ENCODE measurements at places on chromosomes 2 and 18. TPM values are rescaled to one million over a fixed set of nuclear protein-coding genes. Genes with fewer than 3 reads are reported as not detected.
A peak's percentile ranks its signal among the peaks of the same experiment; 100 is the strongest.

The NCKAP5 gene
- total RNA-seq: 2.0 TPM

The DOK6 gene
- 0.45 TPM for total RNA-seq

The BOLL gene
- total RNA-seq: not detected

DNA sequence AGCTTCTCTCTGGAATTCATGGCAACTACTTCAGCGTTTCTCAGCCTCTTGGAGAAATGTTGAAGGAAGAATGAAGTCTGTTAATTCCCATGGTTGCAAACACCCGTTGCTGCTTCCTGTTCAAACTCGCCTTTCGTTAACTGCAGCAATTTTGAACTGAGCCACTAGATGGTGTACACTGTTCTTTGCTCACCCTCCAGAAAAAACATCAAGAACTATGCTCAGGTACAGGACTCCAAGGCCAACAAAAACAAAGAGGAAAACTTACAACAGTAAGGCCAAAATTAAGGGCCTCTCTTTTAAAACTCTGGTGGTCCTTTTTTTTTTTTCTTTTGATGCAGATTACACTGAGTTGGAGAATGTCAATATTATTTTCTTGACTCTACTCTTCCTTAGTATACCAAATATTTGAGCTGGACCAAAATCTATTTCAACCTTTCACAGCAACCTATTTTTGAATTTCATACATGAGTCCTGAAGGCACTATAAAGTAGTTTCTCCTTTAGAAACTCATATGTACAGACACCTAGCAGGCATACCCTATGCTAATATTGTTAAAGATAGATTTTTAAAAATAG lies 58.2 kb downstream of the KLHL14 start:
- DNase-seq: peak; percentile 19

DNA sequence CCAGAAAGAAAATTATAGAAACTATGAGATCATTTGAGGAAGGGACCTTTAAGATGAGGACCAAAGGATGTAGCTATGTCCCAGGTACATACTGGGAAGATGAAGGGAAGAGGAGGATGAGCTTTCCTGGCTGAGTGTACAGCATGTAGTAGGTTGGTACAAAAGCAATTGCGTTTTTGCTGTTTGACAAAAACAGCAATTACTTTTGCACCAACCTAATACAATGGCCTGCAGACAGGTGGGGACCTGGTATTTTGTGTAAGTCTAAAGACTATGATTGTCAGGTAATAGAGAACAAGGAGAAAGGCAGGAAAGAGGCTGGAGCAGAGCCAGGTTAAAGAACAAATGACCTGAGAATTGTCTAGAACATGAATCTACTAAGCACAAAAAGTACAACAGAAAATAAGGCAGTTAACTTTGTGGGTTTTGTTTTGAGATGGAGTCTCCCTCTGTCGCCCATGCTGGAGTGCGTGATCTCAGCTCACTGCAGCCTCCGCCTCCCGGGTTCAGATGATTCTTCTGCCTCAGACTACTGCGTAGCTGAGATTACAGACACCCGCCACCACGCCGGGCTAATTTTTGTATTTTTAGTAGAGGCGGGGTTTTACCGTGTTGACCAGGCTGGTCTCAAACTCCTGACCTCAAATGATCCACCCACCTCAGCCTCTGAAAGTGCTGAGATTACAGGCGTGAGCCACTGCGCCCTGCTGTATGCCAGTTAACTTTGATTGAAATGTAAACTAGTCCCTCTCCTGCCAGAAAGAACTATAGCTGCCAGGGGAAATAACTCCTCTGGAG lies 3.2 kb upstream of the TGOLN2 start:
- DNase-seq: no peak

DNA sequence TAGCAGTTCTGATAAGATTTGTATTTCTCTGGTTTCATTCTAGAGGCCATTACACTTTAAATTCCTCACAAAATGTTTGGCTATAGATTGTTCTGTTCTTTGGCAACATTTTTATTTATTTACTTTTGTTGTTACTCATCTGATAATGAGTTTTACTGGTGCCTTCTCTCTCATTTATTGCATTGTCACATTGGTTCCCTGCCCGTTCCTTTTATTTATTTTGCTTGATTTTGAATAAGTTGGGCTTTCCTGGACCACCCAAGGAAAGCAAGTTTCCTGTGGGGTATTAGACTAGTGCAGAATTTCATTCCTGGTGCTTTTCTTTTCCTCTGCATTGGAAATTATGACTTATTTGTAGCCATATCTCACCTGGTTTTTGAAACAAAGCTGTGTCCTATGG lies 232.0 kb downstream of the SOCS6 start:
- DNase-seq: no peak

- no peak for DNase-seq
These were observed 49.6 kb downstream of the SERTAD2 start for GRCh38 chr2:64604155-64604554.

GRCh38 chr2:68379184-68379708 lies 14.2 kb downstream of the PLEK start:
- no peak for DNase-seq
